ENCODE measurements at places on chromosomes 11 and 22.

GRCh38 chr11:56307836-56308235 is 7.1 kb upstream of the OR8K3 start:
- no peak for DNase-seq

GRCh38 chr11:34599406-34599945 is 21.4 kb upstream of the EHF start:
- DNase-seq, result peak; percentile 45

- DNase-seq, result no peak
Measured at GRCh38 chr11:65525546-65526480, 930 bp downstream of the SCYL1 start.

GRCh38 chr22:30586414-30586813 is 5.3 kb downstream of the PES1 start:
- DNase-seq, result no peak

DNA sequence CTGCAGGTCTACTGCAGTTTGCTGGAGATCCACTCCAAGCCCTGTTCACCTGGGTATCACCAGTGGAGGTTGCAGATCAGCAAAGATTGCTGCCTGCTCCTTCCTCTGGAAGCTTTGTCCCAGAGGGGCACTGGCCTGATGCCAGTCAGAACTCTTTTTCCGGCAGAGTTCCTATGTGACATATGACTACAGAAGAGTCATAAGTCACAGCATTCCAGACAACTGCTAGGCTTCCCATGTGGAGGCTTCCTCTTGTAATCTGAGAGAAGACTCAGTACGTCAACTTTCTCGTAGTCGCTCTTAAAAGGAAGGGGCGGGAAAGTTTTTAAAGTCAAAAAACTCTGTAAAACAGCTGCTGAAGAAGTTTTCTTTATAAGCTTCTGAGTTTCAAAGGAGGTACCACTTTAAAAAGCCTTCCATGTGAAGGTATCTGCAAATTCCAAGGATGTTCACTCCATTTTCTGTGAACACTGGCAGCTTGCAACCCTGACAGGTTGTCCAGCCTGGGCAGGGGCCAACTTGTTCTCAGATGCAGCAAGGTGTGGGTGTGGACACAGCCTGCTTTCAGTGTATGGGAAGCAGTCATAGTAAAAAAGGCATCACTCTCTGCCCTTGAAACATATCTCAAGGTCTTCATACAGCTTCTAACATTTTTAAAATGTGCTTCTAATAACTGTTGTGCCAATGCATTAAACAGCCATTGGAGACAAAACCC is 97.8 kb downstream of the ME3 start:
- DNase-seq, result no peak

DNA sequence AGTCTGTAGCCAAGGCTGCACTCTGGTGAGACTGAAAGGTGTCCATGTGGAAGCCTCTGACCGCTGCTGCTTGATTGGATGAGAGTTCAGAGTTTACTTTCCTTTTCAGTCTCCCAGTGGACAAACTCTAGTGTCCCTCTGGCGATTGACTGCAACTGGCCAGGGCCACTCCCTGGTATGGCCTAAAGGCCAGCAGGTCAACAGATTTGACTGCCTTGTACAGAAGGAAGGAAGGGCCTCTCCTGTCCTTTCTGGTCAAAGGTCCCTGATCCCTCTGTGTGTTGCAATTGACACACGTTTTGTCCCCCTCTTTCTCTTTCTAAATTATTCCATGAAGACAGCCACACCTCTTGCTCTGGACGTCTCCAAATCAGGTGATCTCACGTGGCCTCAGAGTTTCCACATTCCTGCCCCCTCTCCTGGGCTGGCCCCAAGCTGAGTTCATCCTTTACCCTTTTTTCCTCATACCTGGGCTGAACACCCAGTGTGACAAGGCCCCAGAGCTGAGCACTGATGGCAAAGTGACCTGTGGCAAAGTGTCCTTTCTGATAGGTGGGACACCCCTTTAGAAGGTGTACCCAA is 18.7 kb upstream of the FBLN1 start:
- no peak for DNase-seq

GRCh38 chr22:39379756-39380730 is 19.5 kb upstream of the TAB1 start:
- no peak for DNase-seq

- no peak for DNase-seq
Measured at GRCh38 chr11:122491509-122491908, 164.0 kb upstream of the UBASH3B start.

DNA sequence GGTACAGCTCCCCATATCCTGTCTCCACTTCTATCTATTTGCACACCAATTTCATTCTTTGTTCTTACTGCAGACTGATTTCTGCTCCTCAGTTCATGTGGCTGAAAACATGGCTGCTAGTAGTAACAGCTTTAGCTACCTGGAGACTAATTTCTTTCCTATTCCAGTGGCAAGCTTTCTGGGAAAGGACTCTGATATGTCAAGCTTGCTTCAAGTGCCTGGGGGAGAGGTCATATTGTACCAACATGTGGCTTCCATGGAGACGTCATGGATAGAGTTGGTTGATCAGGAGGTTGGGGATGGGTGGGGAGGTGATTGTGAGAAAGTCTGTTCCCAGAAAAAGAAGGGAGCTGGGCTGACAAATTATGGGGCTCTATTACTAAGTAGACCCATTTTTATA is 44.9 kb downstream of the ADM start:
- DNase-seq, result no peak

- DNase-seq, result no peak
Measured at GRCh38 chr11:88101881-88102597, 73.2 kb downstream of the RAB38 start.

GRCh38 chr22:47082505-47082904 is 320.1 kb downstream of the TBC1D22A start:
- no peak for DNase-seq

DNA sequence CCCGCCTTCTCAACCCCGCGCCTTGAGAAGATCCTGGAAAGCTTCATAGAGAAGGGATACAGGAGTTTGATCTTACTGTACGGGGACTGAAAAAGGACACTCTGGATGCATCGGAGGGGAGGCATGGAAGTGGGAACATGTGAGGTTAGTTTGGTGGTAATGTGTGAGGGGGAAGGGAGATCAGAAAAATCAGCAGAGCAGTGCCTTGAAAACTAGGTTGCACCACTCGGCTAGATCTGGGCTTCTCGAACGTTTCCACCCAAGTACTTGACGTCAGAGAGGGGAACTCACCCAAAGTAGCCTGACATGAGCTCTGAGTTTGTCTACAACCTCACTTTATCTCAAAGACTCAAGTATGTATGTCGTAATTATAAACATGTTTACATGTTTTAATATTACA is 14.5 kb downstream of the USP35 start:
- DNase-seq, result no peak

DNA sequence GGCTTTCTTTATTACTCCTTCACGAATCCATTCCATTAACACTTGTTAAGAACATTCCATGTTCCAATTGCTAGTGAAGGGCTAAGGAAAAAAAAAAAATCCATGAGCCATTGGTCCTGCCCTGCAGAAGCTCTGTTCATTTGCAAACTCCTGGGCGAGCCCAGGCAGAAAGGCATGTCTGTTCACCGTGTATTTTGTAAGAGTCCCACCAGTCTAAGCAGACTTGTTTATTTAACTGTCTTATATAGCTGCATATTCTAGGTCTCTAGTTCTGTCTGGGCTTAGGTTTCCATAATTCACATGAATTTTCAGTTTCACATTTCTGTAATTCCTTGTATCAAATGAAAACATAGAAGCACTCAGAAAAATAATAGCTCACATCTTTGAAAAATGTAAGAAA is 97.4 kb upstream of the POU2AF2 start:
- DNase-seq, result no peak

- no peak for DNase-seq
Measured at GRCh38 chr11:86805873-86806310, 5.5 kb downstream of the PRSS23 start.

- DNase-seq, result no peak
Measured at GRCh38 chr11:107675902-107676301, 36.0 kb downstream of the SLN start.

DNA sequence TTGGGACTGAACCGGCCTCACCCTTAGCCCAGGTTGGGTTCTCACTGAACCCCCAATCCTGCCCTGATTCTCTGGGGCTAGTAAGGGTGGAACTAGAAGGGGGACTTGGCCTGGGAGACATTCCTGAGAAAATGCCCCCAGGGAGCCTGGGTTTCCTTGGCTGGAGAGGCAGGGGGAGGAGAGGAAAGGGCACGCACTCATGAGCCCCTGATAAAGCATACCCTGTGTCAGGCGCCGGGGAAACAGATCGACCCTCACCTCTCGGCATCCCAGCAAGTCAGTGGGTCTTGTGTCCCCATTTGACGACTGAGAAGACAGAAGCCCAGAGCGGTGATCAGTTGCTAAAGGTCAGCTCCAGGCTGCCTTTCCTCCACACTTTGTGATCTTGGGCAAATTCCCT is 47.7 kb upstream of the RTL6 start:
- no peak for DNase-seq

DNA sequence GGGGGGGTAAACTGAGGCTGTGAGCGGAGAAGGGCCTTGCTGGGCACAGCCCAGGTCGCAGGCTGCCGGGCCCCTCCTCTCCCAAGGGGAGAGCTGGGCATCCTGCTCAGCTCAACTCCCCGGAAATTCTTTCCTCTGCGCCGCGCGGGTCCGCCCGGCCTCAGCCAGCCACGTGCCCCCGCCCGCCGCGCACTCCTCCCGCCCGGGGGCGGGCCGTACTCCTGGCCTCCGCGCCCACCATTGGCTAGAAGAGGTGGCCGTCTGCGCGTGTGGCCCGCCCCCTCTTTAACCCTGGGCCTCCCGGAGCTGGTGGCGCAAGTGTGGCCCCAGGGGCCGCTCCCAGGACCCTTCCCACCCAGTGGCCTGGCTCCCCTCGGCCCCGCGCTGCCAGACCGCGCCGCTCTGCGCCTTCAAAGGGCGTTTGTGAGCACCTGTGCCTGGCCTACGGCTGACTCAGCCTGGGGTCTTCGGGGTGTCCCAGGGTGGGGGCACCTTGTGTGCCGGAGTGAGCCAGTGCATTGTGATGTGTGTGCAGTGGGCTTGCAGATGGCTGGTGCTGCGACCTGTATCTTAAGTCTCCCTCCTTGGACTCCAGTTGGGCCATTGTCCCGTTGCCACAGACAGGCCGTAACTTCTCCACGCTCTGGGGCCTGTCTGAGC is 2.0 kb downstream of the MRGPRF start:
- peak; percentile 90 for DNase-seq

- peak; percentile 84 for DNase-seq
Measured at GRCh38 chr11:77602381-77603088, 12.8 kb downstream of the AQP11 start.

GRCh38 chr22:49716441-49716840 is 111.2 kb downstream of the BRD1 start:
- DNase-seq, result no peak

DNA sequence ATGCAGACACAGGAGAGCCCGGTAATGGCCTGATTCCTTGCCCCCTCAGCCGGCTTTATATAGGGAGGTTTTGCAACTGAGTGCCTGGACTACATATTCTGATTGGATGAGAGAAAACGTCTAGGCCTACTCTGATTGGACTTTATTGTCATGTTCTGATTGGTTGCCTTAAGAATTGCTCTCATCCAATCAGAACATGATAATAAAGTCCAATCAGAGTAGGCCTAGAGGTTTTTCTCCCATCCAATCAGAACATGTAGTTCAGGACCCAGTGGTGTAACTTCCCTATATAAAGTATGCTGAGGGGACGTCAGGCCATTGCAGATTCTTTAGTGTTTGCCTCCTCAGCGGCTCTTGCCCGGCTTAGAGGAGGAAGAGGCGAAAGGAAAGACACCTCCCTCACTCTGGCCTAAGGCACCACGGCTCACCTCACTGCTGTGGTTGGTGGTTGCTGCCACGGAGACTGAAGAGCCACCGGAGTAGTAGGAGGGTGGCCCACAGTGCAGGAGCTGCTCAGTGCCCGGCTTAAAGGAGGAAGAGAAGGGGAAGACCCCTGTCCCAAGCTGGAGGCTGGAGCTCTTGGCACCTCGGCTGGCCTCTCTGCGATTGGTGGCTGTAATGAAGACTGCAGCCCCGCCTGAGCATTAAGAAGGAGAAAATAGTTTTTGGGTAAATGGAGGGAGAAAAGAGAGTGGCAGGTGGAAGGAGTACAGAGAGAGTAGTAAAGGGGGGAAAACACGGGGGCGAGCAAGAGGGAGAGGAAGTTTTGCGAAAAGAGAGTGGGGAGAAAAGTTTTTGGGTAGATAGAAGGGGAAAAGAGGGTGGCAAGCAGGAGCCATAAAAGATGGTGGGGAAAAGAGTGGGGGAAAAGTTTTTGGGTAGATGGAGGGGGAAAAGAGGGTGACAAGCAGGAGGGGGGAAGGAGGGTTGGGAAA is 116.7 kb upstream of the SERPIND1 start:
- no peak for DNase-seq

- DNase-seq, result no peak
Measured at GRCh38 chr11:117781627-117782026, 15.4 kb downstream of the DSCAML1 start.

DNA sequence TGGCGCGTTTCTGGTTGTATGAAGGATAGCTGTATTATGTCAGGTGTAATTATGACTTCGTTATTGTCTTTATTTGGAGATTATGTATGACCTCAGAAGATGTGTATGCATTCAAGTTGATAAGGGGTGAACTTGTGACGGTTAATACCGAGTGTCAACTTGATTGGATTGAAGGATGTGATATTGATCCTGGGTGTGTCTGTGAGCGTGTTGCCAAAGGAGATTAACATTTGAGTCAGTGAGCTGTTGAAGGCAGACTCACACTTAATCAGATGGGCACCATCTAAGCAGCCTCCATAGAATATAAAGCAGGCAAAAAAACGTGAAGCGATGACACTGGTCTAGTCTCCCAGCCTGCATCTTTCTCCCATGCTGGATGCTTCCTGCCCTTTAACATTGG is 15.3 kb upstream of the CD82 start:
- no peak for DNase-seq

GRCh38 chr22:21014726-21015465 is at the start of gene P2RX6:
P2RX6 (plus strand) TSS chr22:21015165; CDS start chr22:21015175, 10 bp downstream.
- peak; percentile 56 for DNase-seq

GRCh38 chr11:132734217-132734616 is 798.1 kb downstream of the OPCML start:
- DNase-seq, result peak; percentile 87

DNA sequence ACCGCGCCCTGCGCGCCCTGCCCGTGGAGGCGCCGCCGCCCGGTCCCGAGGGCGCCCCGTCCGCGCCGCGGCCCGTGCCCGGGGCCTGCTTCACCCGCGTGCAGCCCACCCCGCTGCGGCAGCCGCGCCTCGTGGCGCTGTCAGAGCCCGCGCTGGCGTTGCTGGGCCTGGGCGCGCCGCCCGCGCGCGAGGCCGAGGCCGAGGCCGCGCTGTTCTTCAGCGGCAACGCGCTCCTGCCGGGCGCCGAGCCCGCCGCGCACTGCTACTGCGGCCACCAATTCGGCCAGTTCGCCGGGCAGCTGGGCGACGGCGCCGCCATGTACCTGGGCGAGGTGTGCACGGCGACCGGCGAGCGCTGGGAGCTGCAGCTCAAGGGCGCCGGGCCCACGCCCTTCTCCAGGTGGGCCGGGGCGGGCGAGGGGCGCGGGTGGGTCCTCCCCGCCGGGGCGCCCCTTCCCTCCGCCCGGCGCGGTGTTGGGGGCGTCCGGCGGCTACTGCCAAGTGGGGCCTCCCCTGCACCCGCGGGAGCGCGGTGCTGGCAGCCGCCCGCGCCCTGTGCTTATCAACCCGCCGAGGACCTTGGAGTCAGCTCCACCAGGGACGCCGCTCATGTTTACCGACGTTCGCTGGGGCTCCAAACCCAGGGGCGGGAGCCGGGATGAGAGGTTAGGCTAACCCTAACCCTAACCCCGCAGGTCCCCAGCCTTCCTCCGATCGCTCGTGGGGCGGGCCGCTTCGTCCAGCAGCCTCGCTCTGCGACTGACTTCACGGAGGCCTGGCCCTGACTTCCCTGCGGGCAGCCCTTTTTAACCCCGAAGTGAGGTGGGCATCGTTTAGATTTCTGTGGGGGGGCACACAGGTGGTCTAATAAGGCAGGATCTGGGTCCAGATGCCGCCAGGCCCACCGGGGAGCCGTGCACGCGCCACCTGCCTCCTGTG is 649 bp downstream of the SELENOO start:
- peak; percentile 58 for DNase-seq
